COLO829 (cell line): ENCODE measurements at places on chromosomes 3 and 15.

DNA sequence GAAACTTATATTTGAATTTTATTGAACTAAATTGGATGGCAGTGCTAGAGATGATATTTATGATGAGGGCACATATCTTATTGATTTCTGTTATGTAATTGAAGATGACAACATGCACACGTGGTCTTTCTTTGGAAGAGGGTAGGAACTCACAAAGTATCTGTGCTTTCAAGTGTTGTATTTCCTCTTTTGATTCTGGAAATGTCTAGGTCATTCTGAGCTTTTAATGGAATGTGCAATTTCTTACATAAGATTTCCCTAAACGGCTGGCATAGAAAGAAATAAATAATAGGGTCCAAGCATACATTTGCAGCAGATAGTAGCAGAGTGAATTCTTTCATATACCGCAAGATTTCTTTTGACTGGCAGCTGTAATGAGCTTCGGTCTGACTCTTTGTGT is 10.1 kb upstream of the GPR171 start:
- no peak for DNase-seq

DNA sequence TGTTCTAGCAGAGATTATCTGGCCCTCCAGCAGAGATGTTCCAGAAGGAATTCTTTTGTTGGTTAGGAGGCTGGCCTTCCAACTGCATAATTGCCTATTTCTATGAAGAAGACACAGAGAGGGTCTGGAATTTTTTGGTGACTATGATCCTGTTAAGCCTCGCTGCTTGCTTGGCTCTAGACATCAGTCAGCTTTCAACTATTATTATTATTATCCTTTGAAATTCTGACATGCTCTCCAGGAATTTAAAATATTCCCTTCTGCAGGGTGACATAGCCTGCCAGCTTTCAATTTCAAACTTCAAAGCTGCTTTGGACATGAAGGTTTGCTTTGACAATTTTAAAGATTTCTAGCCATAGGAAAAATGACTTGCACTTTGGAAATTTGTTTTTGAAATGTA is 26.3 kb upstream of the ZNF148 start:
- DNase-seq = no peak

DNA sequence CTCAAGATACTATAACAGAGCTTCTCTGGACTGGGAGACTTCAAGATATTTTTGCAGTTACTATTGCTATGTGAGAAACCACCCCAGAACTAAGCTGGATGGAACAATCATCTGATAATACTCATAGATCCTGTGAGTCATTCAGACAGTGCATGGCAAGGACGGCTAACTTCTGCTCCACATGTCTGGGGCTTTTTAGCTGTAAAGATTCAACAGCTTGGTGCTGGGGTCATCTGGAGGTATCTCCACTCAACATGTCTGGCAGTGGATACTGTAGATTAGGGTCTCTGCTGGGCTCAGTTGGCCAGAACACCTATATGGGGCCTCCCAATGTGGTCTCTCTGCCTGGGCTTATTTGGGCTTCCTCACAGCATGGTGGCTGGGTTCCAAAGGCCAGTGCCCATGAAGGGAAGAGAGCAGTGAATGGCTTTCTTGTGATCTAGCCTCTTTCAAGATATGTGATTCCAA is 117.3 kb upstream of the SLC7A14 start:
- peak; percentile 69 for DNase-seq

DNA sequence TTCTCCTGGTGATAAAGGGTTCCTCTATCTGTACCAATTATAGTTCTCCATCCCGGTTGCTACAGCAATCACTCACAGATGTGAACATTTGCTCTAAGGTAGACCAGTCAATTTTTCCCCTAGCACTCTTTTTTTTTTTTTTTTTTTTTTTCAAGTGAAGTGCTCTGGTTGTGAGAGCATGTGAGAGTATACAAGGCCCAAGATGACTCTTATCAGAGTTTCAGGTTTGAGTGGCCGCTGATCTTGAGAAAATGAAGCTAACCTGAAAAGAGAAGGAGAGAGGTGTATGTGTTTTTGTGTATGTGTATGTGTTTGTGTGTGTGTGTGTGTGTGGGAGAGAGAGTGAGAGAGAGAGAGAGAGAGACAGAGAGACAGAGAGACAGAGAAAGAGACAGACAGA is 44.4 kb upstream of the OTOL1 start:
- DNase-seq = no peak

DNA sequence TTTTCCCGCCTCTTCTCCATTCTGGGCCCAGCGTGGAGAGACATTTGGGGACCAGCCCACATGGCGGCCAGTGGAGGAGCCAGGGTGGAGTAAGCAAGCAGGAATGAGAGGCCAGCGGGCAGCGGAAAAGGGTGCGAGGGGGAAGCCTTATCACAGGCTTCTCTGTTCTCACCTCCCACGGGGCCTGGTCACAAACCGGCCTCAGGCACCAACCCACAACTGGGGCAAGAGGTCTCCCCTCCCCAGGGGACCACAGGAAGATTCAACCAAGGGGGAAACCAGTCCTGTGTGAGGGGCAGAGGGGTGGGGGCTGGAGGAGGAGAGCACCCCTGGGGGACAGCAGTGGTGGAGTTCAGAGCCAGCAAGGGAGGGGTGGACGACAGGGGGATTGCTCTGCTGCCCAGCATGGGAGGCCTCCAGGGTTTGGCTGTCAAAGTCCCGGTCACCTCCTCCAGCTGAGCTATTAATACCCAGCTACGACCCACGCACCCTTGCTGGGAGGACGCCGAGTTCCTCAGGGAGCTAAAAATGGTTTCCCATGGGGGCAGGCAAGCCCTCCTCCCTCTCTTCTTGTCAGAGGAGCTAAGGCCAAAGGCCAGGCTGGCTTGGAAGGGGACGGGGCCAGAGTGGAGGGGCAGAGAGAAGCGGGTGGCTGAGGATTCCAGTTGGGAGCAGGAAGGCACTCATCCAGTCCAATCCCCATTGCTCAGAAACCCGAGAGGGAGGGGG is 23.8 kb upstream of the RPL29 start:
- DNase-seq = peak; percentile 67

- peak; percentile 44 for DNase-seq
Observed at GRCh38 chr3:63908081-63908736, 4.0 kb downstream of the SCAANT1 start.

DNA sequence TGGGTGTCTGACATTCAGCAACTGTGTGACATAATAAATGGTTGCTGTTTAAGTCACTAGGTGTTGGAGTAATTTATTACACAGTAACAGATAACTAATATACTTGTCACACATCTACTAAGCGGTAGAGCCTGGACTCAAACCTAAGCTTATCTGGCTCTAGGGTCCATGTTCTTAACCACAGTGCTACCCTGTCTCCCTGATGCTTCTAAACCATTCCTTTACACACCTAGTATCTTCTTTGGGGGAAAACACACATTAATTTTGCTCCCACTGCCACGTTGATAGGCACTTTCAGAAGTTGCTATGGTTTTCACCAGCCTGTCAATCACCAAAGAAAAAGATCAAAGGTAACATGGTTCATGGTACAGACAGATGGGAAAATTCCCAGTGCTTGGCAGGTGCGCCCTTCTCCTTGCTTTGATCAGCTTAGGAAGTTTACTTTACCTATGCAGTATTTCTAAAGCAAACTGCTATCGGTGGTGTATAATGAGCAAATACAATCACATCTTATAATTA is 150.8 kb downstream of the PDZRN3 start:
- no peak for DNase-seq

DNA sequence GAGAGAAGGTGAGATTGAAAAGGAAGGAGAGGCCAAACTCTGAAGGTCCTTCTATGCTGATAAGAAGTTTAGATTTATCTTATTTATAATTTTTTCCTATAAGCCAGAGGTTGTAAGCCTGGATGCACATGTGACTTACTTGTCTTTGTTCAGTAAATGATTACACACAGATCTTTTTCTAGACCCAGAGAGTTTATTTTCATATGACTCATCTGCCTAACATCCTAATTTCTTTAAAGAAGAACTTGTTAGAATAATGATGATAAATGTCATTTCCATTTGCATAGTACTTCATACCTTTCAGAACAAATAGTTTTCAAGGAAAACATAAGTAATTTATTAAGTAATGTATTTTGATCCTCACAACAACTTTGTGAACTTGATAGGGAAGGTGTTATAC is 434.8 kb upstream of the DPH6 start:
- DNase-seq = peak; percentile 48

- no peak for DNase-seq
Observed at GRCh38 chr3:11638495-11639358, 5.0 kb downstream of the VGLL4 start.

DNA sequence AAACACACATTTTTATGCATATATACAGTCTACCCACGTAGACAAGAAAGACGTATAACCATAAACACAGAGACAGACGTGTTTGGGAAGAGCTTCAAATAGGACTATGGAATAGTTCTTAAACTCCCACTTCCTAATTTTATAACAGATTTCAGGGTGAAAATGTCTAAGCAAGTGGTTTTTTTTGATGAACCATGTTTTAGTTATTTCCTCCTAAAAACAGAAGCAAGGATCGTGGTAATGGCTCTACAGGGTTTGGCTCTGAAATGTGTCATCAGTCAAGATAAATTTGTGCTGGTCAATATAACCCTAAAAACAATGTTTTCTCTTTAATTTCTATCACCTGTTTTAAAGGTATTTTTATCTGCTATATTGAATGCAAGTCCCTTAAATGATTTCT is 58.2 kb downstream of the FMN1 start:
- DNase-seq = no peak

DNA sequence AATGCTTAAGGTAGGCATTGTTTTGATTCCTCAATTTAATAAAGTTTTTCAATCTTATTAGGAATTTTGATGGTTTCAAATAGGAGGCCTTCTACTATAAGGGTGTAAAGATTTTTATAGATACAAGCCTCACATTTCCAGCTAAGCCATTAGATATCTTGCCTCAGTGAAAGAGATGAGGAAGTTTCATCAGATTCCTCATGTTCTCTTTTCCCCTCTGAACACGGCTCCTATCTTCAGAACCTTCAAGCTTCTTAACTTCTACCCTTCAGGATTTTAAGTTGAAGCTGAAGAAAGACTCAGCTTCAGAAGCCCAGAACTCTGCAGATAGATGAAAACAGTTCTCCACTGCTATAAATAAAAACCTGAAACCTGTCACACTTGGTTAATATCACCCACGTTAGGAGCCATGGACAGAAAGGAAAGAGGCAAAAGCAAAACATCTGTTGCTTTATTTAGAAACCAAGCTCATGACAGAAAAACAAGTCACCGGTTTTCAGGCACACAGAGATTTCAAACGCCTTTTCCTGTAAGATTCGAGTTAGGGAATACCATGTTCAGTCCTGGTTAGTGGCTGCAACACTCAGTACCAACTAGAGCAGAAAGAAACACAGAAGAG is 82.2 kb upstream of the GOLGA8B start:
- no peak for DNase-seq

- no peak for DNase-seq
Observed at GRCh38 chr3:161927131-161927530, 430.5 kb downstream of the OTOL1 start.

- DNase-seq = no peak
Observed at GRCh38 chr3:107328069-107328468, 49.2 kb upstream of the CCDC54 start.

DNA sequence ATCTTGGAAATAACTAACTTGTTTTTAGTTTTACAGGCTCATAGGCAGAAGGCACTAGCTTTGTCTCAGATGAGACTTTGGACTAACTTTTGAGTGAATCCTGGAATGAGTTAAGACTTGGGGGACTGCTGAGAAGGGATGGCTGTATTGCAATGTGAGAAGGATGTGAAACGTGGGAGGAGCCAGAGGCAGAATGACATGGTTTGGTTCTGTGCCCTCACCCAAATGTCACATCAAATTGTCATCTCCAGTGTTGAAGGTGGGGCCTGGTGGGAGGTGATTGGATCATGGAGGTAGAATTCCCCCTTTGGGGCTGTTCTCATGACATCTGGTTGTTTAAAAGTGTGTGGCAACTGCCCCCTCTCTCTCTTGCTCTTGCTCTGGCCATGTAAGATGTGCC is 28.8 kb upstream of the CCDC50 start:
- no peak for DNase-seq

GRCh38 chr15:66115568-66116206 is 137.9 kb downstream of the MEGF11 start:
- no peak for DNase-seq

DNA sequence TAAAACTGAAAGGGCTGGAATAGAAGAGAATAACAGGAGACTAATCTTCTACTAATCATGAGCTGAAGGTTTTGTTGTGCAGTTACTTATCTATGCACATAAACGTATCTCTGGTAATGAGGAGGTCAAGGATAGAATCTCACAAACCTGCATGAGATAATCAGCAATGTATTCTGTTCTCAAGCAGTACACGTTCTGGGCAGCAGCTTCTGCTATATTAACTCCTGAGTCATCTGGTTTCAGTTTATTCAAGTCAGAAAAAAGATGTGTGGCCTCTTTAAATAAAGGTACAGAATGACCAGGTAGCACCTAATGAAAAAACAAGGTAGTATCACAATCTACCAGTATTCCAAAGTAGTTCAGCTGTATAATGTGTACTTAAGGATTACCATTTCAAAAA is 34.9 kb downstream of the CDV3 start:
- DNase-seq = no peak

GRCh38 chr15:84108728-84109127 is 126.8 kb upstream of the GOLGA6L4 start:
- peak; percentile 3 for DNase-seq

DNA sequence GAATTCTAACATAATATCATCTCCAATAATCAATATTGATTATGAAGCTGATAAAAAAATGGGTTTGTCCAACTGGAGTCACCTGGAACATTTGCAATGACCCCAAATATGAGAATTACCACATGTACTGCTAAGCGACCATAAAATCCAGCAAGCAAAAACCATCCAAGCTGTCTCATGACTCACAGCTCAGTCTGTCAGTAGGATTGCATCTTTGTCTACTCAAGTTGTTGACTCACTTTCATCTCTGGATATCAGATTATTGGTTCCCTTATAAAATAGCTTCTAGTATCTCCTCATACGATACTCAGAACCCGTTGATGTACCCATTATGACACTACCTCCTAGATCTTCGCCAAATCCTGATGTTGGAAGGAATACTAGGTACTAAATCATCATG is 209.8 kb upstream of the ATP11B start:
- no peak for DNase-seq

DNA sequence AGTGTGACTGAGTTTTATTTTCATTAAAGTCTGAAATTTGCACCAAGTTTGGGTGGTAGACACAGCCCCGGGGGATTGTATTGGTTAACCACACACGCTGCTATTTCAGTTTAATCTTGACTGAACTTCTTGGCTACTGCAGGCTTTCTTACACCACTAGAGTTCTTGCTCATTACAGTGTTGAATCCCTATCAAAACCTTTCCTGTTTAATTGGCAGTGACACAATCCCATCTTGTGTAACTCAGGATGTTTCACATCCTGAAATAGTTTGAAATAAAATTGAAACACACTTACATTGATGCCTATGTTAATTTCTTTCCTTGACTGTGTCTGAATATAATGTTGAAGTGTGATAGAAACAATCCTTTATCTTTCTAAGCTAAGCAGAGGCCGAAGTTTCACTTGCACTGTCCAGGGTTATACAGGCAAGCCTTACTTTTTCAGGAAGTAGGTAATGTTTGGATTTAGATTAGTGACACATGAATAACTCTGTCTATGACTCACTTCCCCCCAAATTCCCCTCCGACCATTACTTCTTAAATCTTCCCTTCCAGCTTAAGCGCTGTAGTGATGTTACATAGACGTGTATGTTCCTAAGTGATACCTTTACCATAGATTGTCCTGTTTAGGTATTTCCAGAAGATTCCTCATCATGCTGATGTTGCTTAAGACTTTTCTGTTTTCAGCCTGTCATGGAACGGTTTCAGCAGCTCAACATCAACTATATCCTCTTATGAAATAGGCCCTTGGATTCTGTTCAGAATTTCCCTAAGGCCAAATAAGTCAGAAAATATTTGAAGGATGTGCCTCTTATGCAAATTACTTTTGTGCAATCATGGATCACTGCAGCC is 16.8 kb downstream of the ATG7 start:
- no peak for DNase-seq
